ENCODE measurements at places on chromosomes 4 and X.

DNA sequence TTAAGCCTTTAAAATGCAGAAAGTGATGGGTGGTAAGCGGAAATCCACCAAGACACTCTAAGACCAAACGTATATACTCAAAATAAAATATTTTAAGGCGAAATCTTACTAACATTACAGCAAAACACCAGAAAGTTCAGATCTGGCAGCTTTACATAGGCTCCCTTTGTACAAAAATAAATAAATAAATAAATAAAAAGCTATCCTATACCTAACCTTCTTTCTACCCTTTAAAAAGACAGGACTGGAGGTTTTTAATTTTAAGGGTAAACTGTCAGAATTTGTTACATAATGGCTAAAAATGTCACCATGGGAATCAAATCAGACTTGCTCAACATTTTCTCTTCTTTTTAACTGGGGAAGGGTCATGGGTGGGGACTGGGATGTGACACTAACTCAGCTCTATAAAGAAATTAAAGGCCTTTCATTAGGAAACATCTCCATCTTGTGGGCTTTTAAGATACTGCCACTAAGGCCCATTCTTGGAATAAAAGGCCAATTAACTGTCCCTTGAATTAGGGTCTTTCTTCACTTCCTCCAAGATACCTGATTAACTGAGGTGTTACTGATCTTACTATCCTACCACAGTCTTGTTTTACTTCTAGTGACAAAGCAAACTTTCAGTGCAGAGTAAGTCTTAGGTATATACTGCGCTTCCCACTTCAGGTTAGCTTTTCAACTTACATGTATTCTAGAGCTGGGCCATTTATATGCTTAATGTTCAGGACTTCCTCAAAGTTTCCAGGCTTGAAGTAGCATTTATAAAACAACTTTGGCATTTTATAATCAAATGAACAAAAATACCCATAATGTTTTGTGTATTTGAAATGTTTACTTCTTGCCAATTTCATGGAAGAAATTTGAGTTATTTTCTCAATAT lies 13.3 kb downstream of the HNRNPD start:
- peak; percentile 56 for DNase-seq

GRCh38 chr4:71476240-71476639 lies 137.4 kb downstream of the SLC4A4 start:
- DNase-seq, result no peak

- peak; percentile 37 for DNase-seq
These were observed 77.0 kb downstream of the LRP2BP start for GRCh38 chr4:185318679-185319078.

DNA sequence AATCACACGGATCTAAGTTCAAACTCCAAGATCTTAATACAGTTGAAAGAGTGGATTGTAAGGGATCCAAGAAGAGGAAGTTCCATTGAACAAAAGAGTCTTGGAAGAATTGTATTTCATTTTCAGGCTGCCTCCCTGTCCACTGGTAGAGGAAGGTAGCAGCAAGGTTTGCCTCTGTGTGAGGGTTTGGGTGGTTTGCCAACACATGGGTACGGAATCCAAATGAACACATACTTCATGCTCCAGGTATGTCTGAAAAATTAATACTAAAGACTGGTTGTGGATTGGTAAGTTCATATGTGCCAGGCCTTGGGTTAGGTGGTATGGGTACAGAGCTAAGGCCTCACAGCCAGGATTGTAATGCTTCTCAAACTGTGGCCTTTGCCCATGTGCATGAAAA lies 523.6 kb upstream of the BOD1L1 start:
- no peak for DNase-seq

DNA sequence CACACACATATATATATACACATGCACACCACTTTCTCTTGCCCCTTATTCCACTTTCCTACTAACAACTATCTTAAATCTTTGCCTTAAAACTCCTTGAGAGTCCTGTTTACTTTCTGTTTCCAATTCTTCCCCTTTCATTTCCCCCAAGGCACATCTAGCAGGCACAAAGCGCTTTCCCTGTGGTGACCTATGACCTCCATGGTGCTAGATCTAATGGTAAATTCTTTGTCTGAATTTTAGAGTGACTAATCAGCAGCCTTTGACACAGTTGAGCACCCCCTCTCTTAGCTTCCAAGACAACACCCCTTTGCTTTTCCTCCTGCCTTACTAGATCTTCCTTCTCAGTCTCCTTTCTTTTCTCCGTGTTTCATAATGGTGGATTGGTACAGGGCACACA lies 236.4 kb upstream of the TTC29 start:
- DNase-seq, result peak; percentile 28

DNA sequence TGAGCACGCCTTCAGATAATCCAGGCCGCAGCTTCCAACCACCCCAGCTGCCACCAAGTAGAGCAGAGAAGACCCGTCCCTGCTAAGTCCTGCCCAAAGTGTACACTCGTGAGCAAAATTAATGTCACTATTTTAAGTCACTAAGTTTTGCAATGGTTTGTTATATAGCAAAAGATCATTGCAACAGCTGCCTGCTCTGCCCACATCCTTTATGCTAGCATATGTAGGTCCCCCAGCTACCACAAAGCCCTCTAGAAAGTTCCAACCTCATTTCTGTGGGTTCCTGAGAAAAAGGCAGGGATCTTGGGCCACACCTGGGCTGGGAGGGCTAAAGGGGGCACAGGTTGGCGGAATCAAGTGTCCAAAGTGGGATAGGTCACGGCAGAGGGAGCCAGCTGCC lies 346.9 kb downstream of the BCOR start:
- DNase-seq, result no peak

DNA sequence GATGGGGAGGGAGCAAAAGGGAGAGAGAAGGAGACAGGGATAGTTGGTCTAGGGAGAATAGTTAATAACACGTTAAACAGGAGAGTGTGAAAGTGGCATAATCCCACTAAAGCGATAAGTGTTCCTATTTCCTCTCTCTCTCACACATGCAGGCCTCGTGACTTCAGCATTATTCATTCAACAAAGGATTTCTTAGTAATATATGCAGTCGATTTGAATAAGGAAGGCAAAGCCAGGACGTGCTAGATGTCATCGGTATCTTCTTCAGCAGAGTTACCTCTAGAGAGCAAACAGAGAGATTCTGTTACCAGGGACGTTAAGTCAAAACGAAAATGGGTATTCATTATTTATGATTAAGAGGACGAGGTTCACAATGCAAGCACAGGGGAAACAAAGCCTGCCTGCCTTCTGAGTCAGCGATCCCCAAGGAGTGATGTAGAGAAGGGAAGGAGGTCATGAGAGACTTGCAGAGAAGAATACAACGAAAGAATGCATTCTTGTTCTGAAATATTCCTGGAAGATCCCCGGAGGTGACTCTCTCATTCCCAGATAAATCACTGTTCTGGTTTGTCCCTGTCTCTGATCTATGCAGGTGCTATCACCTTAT lies 1048.4 kb downstream of the NLGN4X start:
- no peak for DNase-seq

- DNase-seq, result peak; percentile 75
These were observed 1862.5 kb upstream of the TENM3 start for GRCh38 chr4:180380733-180381132.

- DNase-seq, result peak; percentile 95
These were observed 459.7 kb downstream of the IL15 start for GRCh38 chr4:142095886-142096605.

- peak; percentile 70 for DNase-seq
These were observed 98.5 kb downstream of the FRAS1 start for GRCh38 chr4:78155616-78156105.

DNA sequence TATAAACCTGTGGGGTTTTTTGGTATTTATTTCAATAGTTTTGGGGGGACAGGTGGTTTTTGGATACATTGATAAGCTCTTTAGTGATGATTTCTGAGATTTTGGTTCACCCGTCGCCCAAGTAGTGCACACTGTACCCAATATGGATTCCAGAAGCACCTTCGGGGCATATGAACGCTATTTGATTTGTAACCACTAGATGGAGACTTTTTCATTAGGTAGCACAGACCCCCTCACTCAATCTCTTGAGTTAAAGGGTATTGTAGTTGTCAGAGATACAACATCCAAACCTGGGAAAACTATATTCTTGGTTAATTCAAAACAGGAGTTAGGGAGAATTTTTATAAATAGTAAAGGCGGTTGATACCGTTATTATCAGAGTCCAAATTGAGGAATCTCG lies 79.8 kb downstream of the SPANXN3 start:
- no peak for DNase-seq

DNA sequence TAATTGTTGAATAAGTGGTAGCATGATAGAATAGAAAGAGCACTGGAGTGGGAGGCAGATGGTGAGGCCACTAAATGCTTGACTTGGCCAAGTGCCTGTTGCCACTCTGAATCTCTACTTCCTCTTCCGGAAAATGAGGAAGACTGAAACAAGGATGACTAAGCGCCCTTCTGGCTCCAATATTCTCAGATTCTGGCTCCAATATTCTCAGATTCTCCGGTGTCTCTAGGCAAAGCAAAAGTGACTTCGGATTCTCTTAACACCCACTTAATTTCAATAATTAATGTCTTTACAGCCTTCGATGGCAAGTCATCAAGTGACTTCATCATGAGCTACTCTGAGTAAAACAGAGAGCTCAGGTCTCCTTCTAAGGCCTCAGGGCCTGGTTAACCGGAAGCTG lies 402.2 kb upstream of the FGF13 start:
- DNase-seq, result no peak

DNA sequence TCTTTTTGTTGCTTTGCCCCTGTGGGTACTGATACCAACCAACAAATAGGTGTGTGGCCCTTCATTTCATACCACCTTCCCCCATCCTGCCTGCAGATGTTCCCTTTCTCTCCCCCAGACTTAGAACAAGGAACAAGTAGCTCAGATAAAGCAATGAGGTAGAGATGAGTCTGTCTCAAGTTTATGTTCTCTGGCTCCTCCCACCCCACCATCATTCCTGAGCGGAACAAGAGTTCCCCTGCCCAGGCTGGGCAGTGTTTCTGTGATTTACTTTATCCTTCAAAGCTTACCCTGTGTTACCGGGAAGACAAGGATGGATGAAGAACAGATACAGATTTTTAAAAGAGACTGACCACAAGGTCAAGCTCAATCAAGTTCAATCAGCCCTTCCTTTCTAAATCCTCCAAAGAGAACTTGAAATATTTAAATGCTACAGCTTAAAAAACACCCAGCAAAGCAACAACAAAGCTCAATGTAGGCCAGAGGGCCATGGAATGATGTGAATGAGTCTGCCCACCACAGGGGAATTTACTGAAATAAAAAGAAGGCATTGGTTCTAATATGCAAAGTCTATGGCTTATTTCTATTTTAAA lies 80.1 kb upstream of the UCP1 start:
- no peak for DNase-seq

DNA sequence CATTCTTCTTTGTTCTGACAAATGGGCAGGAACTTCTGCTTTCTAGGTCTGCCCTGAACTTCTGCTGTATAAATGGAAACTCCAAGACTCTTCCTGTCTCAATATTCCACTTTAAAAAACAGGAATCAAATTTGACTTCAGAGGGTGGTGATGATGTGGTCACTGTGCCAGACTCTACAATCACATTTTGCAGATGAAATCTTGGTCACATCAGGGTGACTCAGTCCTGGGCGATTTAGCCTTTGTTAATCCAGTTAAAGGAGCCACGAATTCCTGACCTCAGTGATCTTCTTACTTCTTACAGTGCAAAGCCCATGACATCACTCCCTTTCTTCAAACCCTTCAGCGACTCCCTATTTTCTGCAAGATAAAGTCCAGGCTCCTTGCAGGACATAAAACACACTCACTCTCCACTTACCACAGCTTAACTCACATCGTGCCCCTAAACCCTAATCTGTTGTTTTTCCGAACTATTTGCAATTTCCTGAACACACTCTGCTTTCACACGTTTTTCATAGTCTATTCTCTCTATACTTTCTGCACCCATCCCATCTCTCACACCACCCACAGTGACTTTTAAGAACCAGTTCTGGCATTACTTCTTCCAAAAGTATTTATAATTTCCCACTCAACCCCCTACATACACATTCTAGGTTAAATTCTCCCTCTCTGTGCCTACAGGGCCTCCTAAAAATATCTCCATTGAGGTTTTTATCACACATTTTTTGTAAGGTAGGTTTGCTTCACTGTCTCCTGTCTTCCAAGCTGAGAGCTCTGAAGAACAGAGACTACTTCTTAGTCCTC lies 11.1 kb downstream of the GASK1B start:
- DNase-seq, result peak; percentile 68

DNA sequence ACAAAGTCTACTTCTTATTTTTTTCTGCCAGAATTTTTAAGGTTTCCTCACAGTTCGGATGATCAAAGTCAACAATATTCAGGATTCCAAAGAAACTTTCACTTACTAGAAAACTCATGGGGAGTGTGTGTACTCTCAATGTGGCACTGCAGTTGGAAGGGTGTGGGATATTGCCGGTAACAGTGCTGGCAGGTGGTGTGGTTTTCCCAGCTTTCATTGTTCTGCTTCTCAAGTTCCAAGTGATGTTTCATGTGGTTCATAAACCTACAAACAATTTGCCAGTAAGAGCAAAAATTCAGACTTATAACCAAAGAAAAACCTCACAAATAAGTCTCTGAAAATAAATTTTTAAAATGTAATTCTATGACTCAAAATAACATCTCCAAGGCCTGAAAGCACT lies 39.8 kb downstream of the ZNF280C start:
- no peak for DNase-seq

DNA sequence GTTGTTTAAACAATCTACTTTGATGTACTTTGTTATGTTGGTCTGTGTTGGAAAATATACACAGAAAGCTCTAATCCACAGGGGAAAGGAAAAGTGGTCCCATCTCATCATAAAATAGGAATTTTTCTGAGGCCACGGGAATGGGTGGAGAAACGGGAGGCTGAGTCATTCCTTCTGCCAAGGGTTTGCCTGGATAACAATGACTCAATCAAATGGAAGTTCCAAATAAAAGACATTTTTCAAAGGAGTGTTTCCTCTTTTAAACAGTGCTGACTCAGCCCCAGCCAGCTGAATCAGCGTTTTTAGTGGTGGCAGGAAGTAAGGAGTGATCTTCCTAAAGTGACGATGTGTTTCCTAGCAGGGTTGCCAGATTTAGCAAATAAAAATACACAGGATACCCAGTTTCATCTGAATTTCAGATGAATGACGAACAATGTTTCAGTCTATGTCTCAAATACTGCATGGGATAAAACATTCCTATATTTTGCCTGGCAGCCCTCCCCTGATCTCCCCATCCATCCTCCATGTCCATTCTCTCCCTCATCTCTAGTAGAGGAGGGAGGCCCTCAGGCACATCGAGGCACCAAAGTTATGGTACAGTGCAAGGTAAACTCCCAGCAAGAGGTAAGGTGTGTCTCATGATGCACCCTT lies 345.4 kb upstream of the GATB start:
- DNase-seq, result peak; percentile 97

- DNase-seq, result no peak
These were observed 330.0 kb downstream of the HNRNPD start for GRCh38 chr4:82043809-82044137.

DNA sequence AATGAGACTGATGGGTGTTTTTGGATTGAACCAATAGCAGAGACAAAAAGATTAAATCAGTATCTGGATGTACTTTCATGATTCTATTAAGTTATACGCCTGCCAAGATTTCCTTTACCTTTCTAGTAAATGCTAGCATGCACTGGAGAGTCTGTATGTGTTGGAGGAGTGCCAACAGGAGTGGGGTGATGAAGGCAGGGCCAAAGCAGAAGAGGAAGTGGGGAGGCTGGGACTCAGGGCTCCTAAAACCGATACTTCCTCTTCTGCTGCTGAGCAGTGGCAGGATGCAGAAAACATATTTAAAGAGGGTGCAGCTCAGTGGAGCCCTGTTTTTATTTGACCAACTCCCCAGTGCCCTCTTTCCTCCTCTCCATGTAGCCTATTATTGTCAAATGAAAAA lies 5.6 kb downstream of the CYSLTR1 start:
- DNase-seq, result no peak

All from fibroblast of lung (primary cell).